Stimulated activated CD4-positive, alpha-beta T cell treated with anti-CD3 and anti-CD28 coated beads, Interleukin-1b, Interleukin-23, amount 100 ng/mL, for 1 hour (primary cell): ENCODE measurements at places on chromosomes 2 and 18.

GRCh38 chr2:120441744-120442471 is 96.0 kb downstream of the INHBB start:
- no peak for DNase-seq

DNA sequence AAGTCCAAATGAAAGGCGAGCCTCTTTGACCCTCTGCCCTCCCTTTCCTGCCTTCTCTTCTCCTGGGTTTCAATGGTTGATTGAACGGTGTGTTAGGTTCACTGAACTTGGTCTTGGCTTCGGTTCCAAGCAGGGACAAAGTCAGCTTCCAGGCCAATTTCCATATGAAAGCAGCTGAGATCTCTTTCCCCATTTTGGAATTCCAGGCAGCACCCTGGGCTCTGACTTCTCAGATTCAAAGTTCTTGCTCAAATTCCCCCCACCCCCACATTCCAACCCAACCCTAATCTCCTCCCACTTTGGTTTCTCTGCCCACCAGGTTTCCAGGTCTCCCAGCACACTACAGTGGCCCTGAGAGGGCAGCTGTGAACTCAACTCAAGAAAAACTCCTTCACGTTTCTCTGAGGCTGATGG is 231.0 kb downstream of the INSIG2 start:
- no peak for DNase-seq

DNA sequence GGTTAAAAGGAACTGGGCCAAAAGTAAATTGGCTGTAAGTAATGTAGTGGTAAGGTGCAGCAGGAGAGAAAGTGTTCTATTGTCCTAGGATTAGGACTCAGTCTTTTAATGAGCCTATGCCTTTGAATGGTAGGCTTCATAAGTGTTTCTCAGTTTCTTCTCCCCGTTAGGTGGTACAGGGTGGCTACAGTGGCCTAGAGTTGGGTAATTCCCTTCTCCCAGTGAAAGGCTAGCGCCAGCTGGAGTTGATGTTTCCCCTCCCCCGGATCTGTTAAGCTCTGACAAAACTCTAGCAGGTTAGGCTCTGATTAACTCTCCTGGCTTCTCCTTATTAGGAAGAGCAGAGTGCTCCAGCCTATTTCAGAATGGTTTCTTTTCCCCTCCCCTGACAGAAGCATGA is 127.7 kb downstream of the DNAH6 start:
- no peak for DNase-seq

DNA sequence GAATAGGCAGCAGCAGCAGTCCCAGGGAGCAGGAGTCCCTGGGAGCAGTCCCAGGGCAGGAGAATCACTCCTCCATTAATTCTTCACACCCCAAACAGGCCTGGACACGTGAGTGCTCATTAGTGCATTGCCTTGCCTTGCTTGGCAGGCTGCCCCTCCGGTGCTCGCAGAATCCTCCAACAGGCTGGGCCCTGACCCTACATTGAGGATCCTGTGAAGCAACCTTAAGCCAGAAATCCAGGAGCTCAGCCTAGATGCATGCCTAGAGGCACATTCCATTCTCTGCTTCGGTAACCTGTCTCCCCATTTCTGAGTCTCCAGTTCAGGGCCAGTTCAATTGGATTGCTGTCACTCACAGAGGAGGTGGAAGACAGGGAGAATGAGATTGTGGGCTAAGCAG is 97.4 kb upstream of the LRATD1 start:
- DNase-seq, result no peak

- DNase-seq, result no peak
These were observed 303.5 kb upstream of the ACVR2A start for GRCh38 chr2:147541314-147541713.

GRCh38 chr2:235204948-235205347 is 253.1 kb downstream of the SH3BP4 start:
- no peak for DNase-seq

GRCh38 chr2:233435436-233436190 is 81.3 kb downstream of the DGKD start:
- no peak for DNase-seq

DNA sequence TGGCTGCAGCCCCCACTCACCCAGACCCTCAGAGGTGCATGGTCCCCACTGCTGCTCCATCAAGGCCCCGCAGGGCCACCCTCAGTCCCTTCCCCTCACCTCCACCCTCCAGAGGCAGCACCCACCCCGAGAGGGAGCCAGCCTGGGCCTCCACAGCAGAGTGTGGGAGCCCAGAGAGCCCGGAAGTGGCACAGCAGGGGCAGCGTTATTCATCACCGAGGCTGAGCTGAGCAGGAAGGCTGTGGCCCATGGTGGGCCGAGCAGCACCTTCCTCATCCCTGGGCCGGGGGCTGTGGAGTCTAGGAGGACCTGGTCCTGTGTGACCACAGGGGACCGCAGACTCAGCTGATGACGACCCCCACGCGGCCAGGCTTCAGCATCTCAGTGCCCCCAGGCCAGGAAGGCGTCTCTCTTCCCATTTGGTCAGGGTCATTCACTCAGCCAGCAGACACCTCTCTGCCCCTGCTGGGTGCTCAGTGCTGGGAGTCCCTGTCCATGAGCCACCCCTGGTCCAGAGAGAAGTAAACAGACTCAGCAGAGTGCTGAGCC is 258.1 kb downstream of the ATAD2B start:
- DNase-seq, result no peak

DNA sequence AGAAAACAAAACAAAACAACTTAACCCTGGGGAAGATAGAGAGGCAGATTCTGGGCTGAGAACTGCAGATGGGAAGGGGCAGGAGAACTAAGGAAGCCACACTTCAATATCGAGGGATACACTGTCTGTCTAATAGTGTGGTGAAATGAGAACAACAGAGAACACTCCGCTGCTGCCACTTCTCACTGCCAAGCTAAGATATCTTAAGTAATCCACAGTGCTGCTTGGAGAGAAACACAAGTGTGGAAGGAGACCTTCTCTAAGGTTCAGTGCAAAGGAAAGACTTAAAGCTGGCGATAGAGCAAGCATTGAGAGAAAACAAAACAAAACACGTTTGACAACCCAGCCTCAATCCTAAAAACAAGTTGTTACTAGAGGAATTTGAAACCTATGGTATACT is 37.4 kb downstream of the DLGAP1 start:
- no peak for DNase-seq

DNA sequence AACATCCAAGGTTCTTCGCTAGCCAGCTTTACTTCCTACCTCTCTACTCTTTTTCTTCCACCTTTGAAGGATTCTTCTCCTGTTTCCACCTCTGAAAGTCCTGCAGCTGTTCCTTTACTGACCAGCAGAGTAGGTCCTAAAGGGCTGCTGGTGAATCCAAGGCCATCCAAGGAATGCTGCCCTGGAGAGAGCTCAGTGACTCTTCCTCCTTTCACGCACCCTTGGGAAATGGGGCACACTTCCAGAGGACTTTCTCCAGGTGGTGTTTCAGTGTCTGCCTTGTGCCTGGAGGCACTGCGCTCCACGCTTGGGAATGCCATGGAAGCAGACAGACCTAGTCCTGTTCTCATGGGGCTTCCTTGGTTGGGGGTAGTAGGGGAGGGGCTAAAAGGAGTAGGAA is 45.4 kb downstream of the SLC16A14 start:
- DNase-seq, result no peak

DNA sequence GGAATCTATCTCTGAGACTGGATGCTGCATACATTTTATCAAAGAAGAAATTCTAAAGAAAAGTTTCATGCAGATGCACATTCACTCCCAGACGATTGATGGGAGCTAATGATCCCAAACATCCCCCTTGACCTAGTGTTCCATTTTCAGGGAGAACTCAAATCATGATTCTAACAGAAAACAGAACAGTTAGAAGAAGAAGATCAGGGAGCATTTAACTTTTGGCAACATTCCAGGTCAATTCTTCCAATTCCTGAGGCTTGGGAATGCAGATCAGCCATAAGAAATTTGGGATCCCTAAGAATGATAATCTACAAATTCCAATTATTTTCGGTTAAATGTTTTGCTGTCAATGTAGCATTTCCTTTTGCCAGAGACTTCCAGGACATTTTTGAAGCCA is 96.6 kb downstream of the CPO start:
- no peak for DNase-seq

DNA sequence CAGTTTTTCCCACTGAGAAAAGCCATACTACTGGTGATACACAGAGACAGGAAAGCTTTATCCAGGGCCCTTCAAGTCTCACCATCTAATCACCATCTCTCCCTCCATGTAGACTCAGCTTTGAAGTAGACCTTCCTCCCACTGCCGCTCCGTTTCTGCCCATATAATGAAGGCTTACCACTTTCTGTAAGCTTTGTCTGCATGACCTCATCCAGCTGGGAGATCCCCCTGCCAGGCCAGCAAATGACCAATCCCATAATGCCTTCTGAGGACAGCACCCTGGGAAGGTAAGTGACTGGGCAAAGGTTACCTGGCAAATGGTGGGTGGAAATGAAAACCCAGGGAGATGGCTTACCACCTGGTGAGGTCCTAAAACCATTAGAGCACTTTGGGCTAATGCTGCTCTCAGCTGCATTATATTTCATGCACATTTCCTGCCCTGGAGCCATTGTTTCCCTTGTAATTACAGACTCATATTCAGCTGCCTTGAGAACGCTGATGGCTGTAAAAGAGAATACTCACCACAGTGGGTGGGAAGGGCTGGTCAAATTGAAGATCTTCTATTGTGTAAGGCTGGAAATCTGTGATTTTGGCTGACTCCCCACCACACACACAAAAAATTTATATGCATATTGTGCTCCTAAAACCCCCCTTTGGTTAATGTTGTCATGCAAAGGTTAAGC is 350.7 kb upstream of the SYT4 start:
- no peak for DNase-seq

- no peak for DNase-seq
These were observed 106.5 kb upstream of the CHRNA1 start for GRCh38 chr2:174870787-174871186.

DNA sequence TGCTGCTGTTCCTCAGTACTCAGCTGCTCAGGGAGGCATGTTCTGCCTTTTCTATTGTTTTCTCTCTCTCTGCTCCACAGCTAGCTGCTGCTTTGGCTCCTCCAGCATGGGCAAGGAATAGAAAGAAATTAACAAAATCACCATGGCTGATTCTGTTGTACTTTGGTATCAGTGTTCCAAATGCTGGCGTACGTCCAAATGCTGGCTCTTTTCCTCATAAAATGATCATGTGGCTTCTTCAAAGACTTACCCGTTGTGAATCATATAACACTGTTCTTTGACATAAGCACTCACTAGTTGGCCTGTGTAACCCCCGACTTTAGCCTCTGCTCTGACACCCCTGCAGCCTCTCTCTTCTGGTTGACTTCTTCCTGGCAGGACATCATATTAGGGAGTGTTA is 547.6 kb downstream of the CPS1 start:
- no peak for DNase-seq

GRCh38 chr2:216388046-216388884 is 16.0 kb upstream of the MARCHF4 start:
- no peak for DNase-seq

GRCh38 chr2:236162882-236163470 is 5.2 kb downstream of the GBX2 start:
- no peak for DNase-seq

GRCh38 chr2:172329774-172330671 is 97.4 kb upstream of the ITGA6 start:
- DNase-seq, result no peak

GRCh38 chr2:85078536-85078935 is 54.7 kb upstream of the TCF7L1 start:
- no peak for DNase-seq
